ENCODE measurements at places on chromosomes 4 and X. TPM values are rescaled to one million over a fixed set of nuclear protein-coding genes. Genes with fewer than 3 reads are reported as not detected.

DNA sequence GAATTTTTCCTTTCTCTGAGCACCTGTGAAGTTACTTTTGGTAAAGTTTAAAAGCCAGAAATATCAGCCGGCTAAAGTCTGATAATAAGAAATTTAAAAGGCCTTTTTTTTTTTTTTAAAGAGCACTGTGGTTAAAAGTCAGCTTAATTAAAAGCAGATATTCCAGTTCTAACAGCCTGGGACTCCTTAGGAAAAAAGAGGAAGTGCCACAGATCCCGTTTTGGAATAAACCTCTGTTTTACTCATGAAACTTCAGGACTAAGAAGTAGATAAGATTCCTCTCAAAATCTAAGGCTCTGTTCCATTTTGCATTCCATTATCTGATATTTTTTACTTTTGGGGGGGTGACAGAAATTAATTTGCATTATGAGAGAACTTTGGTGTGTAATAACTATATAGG, 37.8 kb downstream of the ABCB7 start:
- no peak for DNase-seq

GRCh38 chr4:26468283-26468949, 21.9 kb downstream of the CCKAR start:
- no peak for DNase-seq

- no peak for DNase-seq
Measured at GRCh38 chr4:151866592-151866918, 105.7 kb upstream of the GATB start.

DNA sequence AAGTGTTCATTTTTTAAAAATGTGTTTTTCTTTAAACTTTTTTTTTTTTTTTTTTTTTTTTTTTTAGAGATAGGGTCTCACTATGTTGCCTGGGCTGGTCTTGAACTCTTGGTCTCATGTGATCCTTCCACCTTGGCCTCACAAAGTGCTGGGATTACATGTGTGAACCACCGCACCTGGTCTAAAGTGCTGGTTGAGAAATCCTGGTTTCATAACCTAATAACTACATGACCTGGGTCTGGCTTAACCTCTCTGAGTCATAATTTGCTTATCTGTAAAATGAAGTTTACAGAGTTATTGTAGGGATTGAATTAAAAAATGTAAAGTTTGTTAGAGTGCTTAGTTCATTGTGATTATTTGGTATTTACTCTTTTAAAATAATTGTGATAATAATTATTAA, 5.2 kb downstream of the HSD17B13 start:
- no peak for DNase-seq

GRCh38 chr4:72809208-72809607, 240.2 kb upstream of the ADAMTS3 start:
- no peak for DNase-seq

GRCh38 chrX:44927398-44927797, 54.4 kb downstream of the KDM6A start:
- no peak for DNase-seq

- DNase-seq = no peak
Measured at GRCh38 chr4:113838460-113838859, 76.9 kb upstream of the CAMK2D start.

GRCh38 chrX:42490111-42490510, 287.9 kb downstream of the PPP1R2C start:
- DNase-seq = no peak

DNA sequence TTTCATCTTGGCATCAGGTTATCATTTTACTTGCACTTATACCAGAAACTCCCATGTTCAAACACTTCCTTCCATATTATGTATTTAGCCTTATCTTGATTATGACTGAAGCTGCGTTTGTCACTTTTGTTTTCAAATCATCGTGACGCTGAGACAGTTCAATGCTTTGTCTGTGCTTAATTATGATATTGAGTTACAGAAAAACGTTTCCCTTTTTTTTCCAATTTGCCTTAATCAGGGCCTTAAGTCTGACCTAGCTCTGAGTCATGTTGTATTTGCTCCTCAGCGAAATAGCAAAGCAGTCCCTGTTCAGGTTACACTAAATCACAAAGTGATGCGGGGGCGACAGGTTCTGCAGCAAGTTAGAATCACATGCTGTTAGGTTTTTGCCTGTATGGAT, 254.7 kb downstream of the AFF2 start:
- DNase-seq = no peak

- no peak for DNase-seq
Measured at GRCh38 chr4:47719576-47719975, 118.3 kb downstream of the CORIN start.

- DNase-seq = no peak
Measured at GRCh38 chr4:158861281-158861680, 92.5 kb downstream of the FNIP2 start.

- peak; percentile 1 for DNase-seq
Measured at GRCh38 chrX:5145957-5146356, 1082.7 kb downstream of the NLGN4X start.

DNA sequence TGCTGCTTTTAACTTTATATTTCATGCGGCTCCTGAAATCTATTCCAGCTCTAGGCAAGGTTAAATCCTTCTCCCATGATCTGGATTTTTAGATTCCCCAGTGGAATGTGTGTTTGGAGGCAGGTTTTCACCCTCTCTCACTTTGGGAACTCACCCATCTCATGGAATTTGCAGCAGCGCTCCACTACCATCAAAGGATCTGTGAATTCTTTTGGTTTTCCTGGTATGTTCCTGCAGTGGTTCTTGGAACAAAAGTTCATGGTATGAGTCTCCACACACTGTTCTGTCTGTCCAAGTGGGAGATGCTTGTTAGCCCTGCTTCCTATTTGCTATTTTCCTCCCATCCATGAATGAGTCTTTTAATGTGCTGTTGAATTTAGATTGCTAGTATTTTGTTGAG, 14.0 kb downstream of the APOOL start:
- no peak for DNase-seq

DNA sequence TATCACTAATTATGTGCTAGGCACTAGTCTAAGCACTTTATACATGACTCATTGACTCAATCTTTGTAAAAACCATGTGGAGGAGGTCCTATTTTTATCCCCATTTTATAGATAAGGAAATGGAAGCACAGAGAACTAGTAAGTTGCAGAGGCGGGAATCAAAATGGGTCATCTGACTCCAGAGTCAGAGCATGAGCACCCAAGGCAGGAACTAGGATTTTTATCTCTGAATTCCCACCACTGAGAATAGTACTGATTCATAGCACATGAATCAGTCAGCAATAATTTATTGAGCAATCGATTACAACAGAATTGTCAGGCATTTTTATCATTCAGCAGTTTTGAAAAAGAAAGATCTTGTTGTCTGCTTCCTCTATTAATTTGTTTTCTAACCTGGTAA, 19.3 kb downstream of the SCARB2 start:
- DNase-seq = no peak

DNA sequence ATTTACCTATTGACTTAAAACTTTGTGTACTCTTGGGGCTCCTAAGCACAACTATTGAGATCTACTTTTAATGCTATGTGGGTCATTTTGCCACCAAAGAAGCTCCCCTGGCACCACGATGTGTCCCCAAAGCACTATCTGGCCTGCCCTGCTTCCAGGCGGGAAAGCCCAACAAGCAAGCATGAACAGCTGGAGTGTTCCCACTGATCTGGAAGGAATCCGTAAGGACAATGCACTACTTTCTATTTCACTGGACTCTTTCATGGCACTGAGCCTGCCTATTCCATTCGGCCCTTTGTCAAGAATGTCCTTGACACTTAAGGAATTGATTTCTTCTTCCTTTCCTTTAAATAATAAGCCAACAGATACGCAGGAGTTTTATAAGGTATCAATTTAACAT, 38.8 kb downstream of the GRIA3 start:
- no peak for DNase-seq

GRCh38 chrX:11406109-11406765, 113.0 kb downstream of the AMELX start:
- no peak for DNase-seq

DNA sequence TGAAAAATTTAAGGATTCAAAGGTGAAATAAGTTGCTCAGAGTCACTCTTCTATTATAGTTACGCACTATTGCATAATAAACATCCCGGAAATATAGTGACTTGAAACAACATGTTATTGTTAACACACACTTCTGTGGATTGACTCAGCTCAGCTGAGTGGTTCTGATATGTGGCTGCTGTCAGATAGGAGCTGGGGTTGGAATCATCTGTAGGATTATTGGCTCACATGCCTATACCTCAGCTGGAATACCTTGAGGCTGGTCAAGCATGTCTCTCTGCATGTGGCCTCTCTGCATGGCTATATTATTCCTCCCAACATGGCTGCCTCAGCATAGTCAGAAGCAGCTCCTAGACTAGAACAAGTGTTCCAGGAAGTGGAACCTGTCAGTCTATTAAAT, 486.7 kb upstream of the MAGEB2 start:
- DNase-seq = no peak

DNA sequence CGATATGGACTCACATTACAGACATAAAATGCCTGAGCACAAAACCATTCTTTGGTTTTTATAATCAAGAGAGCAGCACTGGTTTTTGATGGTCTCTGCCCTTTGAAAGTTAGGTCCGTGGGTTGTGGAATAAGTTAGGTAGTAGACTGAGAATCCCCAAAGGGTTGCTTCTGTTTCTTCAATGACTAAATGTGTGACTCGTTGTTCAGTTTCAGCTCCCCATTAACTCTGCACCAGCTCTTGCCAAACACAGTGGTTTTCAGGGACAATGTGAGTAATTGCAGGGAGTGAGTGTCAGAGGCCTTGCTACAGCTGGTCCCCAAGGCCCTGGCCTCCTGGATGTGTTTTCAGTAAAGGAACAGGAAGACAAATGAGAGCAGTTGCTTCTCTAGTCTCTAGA, 24.8 kb downstream of the SMIM20 start:
- DNase-seq = no peak

Gene CCDC110
- polyA plus RNA-seq = 6.7 TPM

Gene DAPP1
- polyA plus RNA-seq = not detected

Gene XAGE1A
- polyA plus RNA-seq = not detected

Gene GRIA2
- 0.19 TPM for polyA plus RNA-seq

Gene CXCL1
- polyA plus RNA-seq = 2.5 TPM

Gene AFF2
- 1.6 TPM for polyA plus RNA-seq

Gene MAGEB2
- 0.24 TPM for polyA plus RNA-seq

Gene TSPAN7
- polyA plus RNA-seq = 10.4 TPM

Gene GRIPAP1
- polyA plus RNA-seq = 62.2 TPM

Gene ENPEP
- 0.79 TPM for polyA plus RNA-seq

Gene SPANXN3
- polyA plus RNA-seq = not detected

Gene BANK1
- 0.49 TPM for polyA plus RNA-seq
